ENCODE measurements at places on chromosomes 13 and 19.

GRCh38 chr19:17314007-17314593, 4.7 kb downstream of the DDA1 start:
- no peak for DNase-seq

GRCh38 chr19:51690454-51691073, 2.6 kb upstream of the SPACA6 start:
- peak; percentile 46 for DNase-seq

- DNase-seq = no peak
Observed at GRCh38 chr19:547836-548720, 4.2 kb downstream of the GZMM start.

GRCh38 chr19:9875031-9875627, 40.0 kb downstream of the PIN1 start:
- no peak for DNase-seq

GRCh38 chr19:42352301-42353259, 27.1 kb downstream of the MEGF8 start:
- DNase-seq = no peak

DNA sequence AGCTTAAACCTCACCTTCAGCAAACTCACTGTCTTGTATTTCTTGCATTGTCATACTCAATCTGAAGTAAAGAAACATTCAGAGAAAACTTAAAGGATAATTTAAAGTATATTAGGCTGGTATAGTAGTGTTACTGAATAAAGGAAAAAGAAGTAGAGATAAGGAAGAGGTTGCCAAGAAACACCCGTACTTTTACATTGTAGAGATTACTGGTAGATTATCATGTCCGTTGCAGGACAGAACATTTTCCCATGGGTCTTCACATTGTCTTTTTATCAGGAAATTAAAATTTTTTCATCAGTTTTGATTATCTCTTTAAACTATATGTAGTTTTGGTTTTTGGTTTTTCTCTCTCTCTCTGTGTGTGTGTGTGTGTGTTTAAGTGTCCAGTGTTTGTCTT, 19.9 kb upstream of the GPR183 start:
- no peak for DNase-seq

GRCh38 chr19:18828786-18829185, 3.0 kb upstream of the UPF1 start:
- DNase-seq = no peak

DNA sequence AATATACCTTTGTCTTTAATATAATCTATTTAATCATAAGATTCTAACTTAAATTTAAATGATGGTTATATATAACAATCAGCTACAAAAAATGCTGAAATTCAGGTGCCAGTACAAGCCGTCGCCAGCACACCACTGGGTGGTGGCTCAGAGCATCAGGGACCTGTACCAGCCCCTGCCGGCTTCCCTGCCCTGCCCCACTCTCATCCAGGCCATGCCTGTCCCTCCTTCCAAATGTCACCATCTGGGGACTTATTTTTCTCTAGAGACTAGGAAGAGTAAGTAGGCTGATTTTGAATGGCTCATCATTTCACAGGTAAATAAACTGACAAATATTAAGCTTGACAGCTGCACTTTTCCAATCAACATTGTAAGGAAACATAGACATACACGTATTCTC, 1.6 kb downstream of the METTL21C start:
- DNase-seq = no peak

DNA sequence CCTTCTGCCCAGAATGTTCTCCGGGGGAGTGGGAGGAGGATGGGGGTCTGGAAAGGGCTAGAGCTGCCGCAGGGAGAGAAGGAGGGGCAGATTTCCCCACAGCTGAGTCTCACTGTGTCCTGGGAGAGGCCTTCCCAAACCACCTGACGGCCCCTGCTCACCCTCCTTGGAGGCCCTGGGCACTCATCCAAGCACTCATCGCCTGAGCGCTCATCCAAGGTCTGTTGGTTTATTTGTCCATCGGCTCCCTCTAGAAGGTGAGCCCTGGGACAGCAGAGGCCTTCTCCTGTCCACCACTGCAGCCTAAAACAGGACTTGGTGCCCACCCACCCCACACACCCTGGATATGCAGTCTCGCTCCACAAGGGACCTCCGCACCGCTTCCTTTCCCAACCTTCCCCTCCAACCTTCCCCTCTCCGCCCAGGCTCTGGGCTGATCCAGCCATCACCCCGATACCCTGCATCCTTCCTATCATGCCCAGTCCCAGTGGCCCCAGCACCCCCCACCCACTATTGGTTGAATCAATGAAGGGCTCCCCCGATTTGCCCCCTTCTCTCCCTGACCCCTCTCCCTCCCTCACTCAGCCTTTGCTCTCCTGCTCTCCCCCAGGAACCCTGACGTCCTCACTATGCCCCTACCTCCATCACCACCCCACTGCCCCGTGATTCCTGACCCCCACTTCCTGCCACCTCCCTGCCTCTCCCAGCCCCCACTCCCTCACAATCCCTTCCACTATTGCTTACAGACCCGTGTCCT, 1.7 kb downstream of the UBXN6 start:
- DNase-seq = no peak

DNA sequence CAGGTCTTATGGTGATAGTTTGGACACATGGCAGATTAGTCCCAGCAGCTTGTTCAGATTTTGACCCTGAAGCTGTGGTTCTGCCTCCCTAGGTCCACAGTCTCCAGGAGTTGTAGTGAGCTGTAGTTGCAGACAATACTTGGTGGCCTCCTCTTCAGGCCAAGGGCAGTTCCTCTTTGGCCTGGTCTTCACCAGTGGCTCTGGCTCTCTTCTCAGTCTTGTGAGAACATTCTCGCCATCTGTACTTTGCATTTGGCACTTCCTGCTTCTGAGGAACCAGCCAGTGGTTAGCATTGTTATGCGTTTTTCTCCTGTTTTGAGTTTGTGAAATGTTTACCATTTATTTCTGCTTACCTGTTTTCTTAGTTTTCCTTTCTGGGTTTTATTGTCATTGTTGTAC, 40.7 kb downstream of the PCCA start:
- no peak for DNase-seq

GRCh38 chr19:16328824-16329482, 4.3 kb downstream of the KLF2 start:
- DNase-seq = peak; percentile 57

DNA sequence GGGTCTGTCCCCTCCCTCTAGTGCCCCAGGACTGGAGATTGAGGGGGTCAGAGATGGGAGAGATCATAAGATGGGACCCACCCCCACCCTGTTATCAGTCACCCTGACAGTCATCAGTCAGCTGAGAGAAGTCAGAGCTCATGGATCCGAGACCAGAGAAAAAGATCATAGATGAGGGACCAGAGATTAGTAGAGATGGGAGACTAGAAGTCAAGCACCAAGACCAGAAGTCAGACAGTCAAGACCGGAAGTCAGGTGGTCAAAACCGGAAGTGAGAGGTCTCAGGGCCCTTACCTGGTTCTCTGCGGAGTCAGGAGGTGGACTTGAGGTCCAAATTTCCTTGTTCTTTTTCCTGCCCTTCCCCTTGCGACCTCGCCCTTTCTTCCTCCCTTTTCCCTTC, 7.0 kb downstream of the COL5A3 start:
- no peak for DNase-seq

GRCh38 chr13:60869225-60869624, 472.2 kb downstream of the TDRD3 start:
- no peak for DNase-seq

- peak; percentile 22 for DNase-seq
Observed at GRCh38 chr19:19628501-19629134, 598 bp upstream of the LPAR2 start.

DNA sequence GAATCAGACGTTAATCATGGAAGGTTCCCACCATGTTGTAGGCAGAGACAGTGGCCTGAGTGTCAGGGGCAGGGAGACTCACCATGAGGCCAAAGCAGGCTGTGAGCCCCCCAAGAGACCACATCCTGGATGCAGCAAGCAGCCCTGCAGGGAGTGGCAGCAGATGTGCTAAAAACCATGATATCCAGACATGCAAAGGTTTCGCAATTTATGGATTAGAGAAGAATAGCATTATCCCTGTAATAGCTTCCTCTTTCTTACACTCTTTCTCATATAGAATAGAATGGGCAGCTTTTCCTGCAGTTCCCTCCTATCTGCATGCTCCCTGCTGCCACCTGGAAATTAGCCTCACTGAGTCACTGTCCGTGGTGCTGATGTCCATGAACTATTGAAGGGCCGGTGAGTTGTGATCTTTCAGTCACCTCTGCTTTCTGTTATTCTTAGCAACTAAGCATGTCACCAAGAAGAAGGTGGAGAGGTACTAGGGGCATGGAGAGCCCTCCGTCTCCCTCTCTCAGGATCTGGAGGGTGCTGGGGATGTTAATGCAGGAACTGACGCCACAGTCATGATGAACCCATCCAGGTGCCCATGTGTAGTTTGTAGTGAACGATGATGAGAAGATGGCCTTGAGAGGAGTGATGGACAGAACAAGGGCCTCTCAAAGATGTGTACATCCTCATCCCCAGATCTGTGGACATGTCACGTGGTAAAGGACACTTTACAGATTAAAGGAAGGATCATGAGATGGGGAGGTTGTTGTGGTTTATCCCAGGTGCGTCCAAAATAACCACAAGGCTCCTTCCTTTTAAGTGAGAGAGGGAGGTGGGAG, 9.9 kb downstream of the CEACAM4 start:
- DNase-seq = no peak

DNA sequence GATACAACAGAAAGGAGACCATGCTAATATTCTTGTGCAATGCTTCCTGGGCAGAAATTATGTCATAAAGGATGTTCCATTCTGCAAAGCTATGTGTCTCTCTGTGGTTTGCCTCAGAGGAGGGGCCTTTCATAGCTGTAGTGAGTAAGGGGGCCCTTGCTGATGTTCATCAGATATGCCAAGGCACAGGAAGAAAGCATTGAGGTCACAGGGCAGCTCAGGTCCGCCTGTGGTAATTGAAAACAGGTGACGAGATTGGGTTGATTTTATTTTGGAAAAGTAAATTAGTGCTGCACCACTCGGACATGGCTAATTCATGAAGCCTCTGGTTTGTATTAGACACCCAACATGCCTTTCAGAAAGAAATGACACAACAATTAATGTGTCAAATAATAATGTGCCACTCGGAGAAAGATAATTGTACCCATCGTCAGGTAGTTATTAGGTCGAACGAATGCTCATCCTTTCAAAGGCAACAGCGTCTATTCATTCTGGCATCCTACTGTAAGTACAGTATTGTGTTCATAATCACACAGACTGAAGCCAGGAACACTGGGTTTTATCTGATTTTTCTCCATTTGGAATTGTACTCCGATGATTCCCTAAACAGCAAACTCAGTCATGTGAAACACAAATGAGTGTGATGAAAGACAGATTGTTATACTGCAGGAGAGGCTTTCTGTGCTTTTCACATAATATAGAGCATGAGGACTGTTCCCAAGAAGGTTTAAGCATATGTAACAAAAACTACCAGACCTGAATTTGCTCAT, 421.6 kb upstream of the KLF12 start:
- no peak for DNase-seq

DNA sequence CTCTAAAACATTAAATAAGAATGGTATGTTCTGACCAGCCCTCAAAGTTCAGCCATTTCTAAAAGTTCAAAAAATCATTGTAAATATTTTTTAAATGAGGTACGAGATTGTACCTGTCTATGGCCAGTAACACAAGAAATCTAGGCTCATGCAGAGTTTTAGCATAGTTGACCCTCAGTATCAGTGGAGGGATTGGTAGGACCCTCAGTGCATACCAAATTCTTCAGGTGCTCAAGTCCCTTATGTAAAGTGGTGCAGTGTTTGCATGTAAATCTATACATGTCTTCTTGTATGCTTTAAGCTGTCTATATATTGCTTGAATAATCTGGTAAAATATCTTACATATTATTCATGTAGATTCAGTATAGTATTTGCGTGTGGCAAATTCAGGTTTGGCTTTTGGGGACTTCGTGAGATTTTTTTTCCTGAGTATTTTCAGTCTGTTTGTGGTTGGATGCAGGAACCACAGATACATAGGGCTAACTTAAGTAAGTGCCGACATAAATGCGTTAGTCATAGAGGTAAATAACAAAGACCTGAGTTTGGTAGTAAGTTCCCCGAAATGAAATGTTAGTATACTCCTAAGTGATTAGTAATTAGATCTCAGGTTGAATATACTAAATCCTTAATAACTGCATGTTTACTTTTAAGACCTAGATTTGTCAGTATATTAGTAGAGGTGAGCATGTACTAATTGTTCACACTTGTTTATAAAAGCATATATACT, 7.8 kb downstream of the MIR17HG start:
- DNase-seq = no peak

DNA sequence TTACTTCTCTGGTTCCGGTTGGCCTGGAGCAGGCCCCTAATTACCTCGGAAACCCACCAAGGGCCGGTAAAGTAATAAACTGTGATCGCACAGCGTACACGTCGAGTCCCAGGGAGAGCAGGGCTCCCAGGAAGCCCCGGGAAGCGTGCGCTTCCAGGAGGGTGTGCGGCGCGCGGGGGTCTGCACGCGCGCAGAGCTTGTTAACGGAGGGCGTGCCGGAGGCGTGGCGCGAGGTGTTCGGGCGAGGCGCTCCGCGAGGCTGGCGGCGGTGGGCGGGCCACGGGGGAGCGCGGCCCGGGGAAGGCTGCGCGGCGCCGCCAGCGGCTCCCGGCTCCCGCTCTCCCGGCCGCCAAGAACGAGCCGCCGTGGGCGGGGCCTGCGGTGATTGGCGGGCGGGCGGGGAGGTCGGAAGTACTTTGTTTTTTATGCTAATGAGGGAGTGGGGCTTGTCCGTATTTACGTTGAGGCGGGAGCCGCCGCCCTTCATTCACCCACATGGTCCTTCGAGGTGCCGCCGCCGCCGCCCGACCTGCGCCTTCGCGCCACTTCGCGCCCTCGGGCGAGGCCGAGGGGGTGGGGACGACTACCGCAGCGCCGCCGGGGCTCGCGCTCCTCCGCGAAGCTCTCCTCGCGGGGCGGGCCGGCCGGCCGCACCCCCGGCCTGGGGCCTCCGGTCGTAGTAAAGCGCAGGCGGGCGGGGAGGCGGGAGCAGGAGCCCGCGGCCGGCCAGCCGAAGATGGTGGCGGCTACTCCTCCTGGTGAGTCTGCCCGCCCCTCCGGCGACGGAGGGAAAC, at the start of gene MIR17HG:
Gene MIR17HG, plus strand, starts transcription at position 486 of the 794 bp plus-strand sequence.
- DNase-seq = peak; percentile 83

GRCh38 chr13:79237981-79238380, 168.1 kb downstream of the RBM26 start:
- DNase-seq = no peak

DNA sequence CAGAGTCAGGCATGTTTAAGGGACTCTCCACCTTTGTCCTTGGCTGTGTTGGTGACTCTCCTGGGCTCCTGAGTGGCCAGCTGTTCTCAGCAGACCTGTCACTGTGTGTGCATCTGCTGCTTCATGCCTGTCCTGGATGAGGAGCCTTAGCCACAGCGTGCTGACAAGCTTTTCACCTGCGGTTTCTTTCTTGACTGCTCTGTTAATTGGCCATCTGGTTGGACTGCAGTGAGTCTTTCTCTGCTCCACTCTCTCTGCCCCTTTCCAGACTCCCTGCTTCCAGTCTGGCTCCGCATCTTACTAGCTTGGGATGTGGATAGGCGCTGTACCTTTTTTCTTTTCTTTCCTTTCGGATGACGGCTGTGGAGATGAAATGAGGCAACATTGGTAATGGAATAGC, 38.8 kb downstream of the POLR1D start:
- DNase-seq = no peak

- no peak for DNase-seq
Observed at GRCh38 chr13:98915981-98916380, 61.9 kb downstream of the DOCK9 start.

Measured in activated effector memory CD4-positive, alpha-beta T cell treated with Interleukin-2 at 50 U/mL for 16 hours (primary cell).